Activated CD4-positive, alpha-beta T cell treated with anti-CD3 and anti-CD28 coated beads for 4 hours (primary cell): ENCODE measurements at places on chromosomes 2 and 18.

DNA sequence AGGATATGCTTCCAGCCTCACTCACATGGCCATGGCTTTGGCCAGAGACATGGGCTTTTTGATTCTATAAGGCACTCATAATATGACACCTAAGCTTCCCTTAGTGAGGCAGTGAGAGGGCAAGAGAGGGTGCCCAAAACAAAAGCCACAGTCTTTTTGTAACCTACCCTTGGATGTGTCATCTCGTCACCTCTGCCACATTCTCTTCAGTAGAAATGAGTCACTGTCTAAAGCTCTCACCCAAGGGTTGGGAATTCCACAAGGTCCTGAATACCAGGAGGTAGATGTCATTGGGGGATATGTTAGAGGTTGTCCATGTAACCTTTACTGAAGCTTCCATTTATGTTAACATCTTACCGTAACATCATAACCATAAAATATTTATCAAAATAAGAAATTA, 108.4 kb downstream of the ALMS1 start:
- no peak for DNase-seq

DNA sequence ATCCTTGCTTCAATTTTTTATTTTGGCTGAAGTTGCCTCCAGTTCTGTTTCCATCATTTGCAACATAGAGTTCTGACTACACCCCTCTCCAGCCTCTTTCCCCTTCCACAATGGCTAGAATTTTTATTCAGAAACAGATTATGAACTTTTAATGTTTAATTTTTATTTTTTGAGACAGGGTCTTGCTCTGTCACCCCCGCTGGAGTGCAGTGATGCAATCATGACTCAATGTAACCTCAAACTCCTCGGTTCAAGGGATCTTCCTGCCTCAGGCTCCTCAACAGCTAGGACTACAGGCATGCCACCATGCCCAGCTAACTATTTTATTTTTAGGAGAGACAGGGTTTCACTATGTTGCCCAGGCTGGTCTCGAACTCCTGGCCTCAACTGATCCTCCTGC, 2.8 kb downstream of the NTSR2 start:
- DNase-seq, result no peak

GRCh38 chr2:44244135-44244871, 31.0 kb upstream of the SLC3A1 start:
- peak; percentile 47 for DNase-seq

DNA sequence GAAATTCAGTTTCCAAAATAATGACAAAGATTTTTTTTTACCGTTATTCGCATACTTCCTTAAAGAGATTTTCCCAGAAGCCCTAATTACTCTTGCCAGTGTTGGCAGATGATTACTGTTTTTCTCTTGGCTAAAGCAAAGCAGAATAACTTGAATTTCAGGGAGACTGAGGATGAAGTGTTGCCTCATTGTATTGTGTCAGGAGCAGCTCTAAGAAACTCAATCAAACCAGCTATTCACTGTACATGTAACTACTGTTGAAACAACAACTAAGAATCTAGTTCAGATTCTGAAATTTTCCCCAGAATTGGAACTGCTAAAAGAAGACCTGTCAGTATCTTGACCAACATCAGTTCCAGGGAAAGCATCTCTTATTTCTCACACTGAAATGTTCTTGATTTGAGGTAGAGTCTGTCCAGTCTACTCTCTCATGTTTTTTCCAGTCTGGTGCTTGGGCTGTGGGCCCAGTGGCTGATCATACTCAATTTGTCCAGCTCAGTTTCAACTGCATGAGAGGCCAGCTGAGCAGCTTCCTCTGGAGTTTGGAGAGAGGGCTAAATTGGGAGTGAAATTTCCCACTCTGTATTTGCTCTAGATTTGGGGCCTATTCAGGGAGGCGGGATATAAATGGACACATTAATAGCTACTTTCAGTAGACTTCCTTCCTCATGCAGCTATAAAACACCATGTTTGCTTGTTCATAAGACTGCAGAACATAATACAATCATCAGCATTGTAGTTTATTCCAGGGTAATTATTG, 78.5 kb downstream of the PPP1R1C start:
- no peak for DNase-seq

- no peak for DNase-seq
Observed at GRCh38 chr2:216740557-216741222, 45.3 kb upstream of the IGFBP5 start.

GRCh38 chr2:107002735-107003134, 116.8 kb upstream of the ST6GAL2 start:
- no peak for DNase-seq

GRCh38 chr2:111071600-111072171, 49.0 kb upstream of the BCL2L11 start:
- DNase-seq, result no peak

DNA sequence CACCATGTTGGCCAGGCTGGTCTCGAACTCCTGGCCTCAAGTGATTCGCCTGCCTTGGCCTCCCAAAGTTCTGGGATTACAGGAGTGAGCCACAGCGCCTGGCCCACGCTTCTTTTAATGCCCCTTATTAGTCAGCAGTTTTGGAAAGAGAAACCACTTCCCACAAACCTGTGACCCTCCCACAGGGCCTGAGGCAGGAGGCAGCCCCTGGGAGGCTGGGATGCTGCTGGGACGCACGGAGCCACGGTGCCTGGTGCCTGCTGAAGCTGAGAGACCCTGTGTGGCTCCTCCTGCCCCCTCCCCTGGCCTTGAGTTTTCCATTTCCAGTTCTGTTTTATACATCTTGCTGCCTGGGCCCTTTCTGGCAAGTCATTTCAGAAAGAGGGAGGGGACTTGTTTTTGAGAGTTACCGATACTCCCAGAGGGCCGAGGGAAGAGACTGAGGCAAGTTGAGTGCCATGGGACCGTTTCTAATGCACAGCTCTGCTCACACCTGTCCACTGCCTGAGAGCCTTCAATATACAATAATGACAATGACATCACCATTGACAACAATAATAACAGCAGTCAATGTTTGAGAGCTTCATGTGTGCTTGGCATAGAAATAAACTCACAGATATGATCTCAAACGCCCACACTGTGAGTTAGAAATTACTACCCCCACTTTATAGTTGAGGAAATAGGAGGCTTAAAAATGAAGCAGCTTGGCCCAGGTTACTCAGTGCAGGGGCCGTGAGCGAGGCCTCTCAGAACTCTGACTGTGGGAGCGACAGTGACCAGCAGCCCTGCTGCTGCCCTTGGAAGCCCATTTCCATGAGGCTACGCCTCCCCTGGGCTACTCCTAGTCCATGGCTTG, 78.1 kb upstream of the YWHAQ start:
- DNase-seq, result no peak

GRCh38 chr2:168494190-168494711, 38.2 kb downstream of the CERS6 start:
- DNase-seq, result no peak

DNA sequence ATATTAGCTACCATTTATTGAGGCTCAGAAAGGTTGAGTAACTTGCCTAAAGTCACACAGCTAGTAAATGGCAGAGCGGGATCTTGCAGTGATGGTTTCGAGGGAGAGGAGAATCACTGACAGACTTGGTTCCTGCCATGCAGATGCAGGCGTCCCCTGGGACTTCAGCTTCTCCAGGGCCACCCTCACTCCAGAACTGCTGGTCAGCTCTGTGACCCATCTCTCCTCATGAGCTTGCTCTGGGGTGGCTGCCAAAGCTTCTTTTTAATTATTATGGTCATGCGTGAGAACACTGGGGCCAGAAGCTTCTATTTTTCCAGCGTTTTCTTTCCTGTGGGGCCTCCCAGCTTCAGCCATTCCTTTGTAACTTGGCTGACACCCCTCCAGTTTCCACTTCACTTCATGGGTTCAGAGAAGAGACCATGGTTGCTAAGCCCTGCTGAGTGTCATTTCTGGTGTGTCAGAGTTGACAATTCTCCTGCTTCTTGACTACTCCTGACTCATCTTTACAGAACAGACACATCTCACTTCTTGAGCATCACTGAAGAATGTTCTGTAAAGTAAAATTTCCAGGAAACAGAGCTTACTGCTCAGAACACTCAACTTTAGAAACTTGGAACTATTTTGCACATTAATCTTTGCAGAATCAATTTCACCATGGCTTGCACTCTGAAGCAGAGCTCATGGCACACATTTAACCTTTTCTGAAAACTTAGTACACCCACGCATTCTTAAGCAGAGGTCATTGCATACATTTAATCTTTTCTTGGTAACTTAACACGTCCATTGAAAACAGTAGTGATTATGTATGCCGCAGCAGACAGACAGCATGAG, 70.4 kb downstream of the IL1R2 start:
- DNase-seq, result peak; percentile 14

DNA sequence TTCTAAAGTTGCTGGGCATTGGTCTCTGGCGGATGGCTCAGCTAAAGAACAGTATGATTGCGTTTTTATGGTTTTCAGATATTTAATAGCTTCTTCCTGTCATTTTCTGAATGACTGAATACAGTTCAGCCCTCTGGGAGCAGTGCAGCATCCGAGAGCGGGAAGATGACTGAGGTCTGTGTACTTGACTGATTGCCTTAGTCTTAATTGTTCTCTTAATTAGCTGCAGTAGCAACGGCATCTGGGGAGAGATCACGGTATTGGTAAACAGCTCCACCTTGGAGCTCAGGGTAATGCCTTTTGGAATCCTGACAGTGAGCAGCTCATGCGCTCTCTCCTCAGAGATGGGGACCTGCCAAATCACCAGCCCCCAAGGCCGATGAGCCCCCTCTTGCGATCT, 481.4 kb upstream of the SPRED2 start:
- DNase-seq, result no peak

DNA sequence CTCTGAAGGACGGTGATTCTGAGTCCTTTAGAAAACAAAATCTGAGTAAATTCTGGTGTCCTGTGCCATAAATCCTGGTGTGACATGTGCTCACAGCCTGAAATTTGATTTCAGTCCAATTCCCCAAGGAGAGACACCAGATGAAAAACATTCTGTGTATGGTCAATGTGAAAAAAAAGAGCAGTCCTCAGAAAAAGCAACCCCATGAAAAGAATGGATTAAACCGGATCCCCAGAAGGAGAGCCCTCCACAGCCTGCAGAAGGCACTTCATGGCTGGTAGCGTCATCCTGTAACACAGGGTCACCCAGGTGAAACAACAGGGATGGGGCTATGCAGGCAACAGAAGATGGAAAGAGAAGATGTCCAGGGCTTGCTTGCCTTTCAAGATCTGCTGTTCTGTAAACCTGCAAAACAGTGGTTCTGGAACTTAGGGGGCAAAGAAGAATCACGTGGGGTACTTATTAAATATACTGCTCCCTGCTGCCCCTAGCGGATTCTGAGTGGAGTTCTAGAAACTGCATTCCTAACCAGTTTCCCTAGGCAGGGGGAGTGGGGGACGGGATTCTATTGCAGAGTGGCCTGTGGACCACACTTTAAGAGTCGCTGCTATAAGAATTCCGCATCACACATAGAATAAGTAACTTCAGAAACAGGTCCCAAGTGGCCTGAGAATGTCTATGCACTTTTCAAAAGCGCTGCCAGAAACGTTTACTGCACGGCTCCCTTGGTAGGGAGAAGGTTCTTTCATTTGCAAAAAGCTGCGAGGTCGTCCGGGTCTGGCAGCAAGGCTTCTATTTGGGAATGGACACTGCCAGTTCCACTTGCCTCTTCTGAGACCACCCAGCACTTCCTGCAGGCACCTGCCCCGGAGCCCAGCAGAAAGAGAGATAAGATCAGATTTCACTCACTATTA, 118.9 kb upstream of the ARL5A start:
- no peak for DNase-seq

DNA sequence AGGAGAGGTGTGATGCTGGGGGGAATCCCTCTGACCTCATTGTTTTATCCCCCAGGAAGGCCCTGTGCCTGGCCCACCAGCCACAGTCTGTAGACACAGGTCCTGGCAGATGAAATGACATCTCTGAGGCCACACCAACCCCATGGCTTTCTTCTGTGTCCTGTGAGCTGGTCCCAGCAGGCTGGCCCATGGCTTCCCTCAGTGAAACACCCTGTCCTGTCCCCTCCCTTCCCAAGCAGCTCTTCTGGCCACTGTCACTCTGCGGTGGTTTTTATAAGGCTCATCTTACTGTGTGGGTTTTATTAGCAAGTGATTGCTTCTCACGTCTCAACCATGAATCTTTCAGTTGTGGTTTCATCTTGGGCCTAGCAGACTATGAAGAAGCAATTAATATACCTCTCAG, 102.8 kb upstream of the STPG4 start:
- DNase-seq, result no peak

DNA sequence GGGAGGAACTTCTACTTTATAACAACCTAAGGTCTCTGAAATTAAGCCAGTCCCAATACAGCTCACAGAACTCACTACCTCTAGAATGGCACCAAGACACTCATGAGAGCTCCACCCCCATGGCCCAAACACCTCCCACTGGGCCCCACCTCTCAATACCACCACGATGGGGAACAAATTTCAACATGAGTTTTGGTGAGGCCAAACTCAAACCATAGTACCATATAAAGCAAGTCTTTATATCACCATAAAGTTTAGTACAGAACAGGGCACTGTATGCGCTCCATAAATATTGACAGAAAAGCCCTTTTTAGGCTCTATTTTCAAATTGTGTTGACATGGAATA, 3.3 kb downstream of the AFG3L2 start:
- DNase-seq, result no peak

DNA sequence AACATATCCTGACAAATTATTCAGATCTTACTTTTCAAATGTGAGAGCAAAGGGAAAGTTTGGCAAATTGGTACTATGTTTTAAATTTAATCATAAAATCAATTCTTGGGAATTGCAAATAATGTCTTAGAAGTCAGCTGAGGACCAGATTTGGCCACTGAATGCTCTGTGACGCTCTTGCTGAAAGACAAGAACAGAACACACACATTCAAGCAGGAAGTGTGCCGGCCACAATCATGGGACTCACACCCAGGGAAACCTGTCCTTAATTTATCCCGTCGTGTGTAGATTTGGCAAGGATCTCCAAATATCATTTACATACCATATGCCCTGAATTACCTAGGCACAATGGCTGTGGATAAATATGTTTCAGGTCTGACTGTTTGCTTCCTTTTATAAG, 253.1 kb downstream of the TCF4 start:
- DNase-seq, result no peak

DNA sequence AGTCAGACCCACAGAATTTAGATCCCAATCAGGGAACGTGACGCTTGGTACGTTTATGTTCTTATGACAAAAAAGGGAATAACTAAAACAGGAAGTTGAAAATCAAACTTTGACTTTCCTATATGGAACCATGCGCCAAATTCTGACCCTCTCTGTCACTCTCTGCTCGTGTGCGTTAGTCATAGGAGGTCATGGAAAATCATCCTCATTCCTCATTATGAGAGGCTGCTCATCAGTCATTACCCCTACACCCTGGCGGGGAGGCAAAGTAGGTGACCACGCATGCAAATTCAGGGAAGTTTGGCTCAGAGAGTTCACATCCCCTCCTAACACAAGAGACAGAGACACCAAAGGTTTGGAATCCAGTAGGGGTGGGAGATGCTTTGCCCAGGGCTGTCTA, 15.5 kb downstream of the IL1F10 start:
- no peak for DNase-seq

DNA sequence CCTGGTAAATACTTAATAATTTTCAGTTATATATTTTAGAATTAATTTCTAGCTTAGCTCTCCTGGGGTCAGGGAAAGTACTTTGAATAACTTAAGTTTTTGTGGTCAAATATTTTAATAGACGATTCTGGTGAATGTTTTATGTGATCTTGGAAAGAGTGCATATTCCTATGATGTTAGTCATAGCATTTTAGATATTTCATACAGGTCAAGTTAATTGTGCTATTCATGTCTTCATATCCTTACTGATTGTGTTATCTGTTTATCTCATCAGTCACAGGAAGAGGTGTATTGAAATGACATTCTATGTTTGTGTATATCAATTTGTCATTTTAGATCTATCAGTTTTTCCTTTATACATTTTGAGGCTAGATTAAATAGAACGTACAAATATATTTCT, 576.2 kb downstream of the CPS1 start:
- no peak for DNase-seq

- DNase-seq, result no peak
Observed at GRCh38 chr2:208970070-208970469, 453.8 kb upstream of the MAP2 start.
